Naive B cell (primary cell): ENCODE measurements at places on chromosomes 6 and 20.

DNA sequence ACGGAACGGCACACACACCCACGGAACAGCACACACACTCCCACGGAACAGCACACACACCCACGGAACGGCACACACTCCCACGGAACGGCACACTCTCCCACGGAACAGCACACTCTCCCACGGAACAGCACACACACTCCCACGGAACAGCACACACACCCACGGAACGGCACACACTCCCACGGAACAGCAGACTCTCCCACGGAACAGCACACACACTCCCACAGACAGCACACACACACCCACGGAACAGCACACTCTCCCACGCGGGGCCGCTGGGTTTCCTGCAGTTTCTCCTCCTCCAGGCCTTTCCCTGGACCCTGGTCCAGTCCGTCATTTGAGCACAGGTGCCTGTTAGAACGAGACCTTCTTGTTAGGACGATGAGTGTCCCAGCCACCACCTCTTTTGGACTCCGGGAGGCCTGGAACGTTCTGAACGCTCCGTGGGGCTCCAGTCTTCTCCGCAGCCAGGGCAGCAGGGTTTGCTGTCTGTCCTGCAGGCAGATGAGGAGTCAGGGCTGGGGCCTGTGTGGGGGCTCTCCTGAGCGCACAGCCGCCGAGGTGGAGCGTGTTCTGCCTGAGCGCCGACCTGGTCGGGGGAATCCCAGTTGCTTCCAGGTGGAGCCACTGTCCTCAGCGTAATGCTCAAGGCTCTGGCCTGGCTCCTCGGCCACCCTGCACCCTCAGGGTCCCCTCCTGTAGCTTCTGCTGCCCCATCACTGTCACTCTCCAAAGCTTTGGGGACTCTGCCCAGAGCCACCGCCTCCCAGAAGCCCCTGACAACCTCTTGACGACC lies 17.6 kb upstream of the TNFRSF6B start:
- no peak for DNase-seq

- DNase-seq, result no peak
These were observed 215.0 kb upstream of the HSF2 start for GRCh38 chr6:122184401-122184827.

GRCh38 chr6:7542874-7543624 lies 1.6 kb downstream of the DSP start:
- no peak for DNase-seq

- DNase-seq, result no peak
These were observed 20.3 kb downstream of the TTPAL start for GRCh38 chr20:44495802-44496481.

DNA sequence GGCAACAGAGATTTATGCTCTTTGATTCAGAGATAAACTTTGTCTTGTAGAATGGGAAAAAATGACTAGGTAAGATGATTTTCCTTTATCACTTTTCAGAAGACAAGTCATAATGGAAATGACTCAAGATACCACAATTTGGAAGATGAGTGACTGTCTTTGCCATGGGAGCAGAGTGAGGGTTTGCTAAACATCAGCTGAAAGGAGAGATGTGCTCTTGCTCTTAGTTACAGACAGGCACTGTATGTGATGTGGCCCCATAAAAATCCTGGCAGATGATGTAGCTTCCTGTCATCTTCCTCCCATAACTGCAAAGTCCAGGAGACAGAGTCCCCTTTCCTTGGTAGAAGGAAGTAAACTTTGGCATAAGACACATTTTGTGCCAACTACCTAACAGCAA lies 47.6 kb downstream of the BACH2 start:
- DNase-seq, result no peak

DNA sequence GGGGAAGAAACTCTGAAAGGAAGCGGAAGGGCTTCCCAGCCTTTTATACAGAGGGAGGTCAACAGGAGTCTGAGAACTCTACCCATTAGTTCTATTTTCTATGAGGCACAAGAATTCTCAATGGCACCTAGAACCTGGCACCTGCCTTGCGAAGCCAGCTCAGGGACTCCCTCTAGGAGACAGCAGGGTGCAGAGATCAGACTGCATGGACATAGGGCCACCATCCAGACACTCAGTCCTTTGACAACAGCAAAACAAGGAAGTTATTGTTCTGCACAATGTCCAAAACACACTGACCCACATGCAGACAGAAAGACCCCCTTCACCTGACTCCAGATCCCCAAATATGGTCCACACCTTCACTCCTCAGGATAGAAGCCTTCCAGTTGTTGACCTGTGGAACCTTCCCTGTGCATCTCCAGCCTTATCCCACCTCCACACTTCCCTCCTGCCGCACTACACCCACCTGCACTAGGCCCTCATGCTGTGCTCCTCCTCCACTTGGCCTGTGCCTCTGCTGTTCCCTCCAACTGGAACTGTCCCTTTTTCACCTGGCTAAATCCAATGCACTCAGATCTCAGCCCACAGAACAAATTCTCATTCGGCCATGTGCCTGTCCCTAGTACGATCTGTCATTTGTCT lies 27.8 kb downstream of the ACSS1 start:
- DNase-seq, result no peak

DNA sequence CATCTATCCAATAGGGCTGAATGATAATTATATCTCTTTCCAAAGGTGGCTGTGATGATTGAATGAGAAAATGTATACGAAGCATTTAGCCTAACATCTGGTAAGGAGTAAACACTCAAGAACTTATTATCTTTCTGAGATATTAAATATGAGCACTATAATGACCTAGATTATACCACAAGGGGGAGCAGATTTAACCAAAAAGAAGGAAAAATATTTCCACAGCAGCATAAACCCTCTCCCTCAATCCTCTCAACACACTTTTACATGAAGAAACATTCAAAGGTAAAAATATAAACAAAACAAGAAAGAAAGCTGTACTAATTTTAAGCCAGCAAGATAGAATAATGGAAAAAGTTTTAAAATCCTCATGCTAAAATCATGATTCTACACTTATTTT lies 68.4 kb downstream of the SHPRH start:
- DNase-seq, result no peak

GRCh38 chr20:43961541-43962471 lies 47.2 kb downstream of the TOX2 start:
- no peak for DNase-seq

DNA sequence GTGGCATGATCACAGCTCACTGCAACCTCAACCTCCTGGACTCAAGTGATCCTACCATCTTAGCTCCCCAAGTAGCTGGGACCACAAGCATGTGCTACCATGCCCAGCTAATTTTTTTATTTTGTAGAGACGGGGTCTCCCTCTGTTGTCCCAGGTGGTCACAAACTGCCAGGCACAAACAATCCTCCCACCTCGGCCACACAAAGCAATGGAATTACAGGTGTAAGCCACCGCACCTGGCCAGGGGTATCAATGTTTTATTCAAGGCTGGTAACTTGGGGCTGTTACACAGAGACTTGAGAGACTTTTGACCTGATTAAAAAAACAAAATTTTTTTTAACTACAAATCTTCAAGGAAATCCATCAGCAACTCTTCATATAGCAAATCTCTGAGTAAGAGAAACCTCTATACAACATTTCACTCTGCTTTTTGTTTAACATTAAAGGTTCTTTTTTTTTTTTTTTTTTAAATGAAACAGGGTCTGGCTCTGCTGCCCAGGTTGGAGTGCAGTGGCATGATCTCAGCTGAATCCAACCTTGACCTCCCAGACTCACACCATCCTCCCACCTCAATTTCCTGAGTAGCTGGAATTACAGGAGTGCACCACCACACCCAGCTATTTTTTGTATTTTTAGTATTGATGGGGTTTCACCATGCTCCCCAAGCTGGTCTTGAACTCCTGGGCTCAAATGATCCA lies 5.9 kb downstream of the EIF2S2 start:
- no peak for DNase-seq

- no peak for DNase-seq
These were observed 23.2 kb downstream of the CHRNA4 start for GRCh38 chr20:63337786-63338420.

DNA sequence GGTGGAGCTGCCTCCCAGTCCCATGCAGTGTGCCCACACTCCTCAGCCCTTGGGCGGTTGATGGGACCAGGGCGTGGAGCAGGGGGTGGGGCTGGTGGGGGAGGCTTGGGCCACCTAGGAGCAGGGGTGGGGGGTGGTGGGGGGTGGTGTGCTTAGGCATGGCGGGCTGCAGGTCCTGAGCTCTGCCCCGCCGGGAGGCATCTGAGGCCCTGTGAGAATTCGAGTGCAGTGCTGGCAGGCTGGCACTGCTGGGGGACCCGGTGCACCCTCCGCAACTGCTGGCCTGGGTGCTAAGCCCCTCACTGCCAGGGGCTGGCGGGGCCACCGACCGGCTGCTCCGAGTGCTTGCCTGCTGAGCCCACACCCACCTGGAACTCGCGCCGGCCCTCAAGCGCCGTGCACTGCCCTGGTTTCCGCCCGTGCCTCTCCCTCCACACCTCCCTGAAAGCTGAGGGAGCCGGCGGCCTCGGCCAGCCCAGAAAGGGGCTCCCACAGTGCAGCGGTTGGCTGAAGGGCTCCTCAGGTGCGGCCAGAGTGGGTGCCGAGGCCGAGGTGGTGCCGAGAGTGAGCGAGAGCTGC lies 59.6 kb upstream of the PRL start:
- DNase-seq, result no peak

- no peak for DNase-seq
These were observed 70.3 kb upstream of the RALGAPA2 start for GRCh38 chr20:20782755-20783154.

DNA sequence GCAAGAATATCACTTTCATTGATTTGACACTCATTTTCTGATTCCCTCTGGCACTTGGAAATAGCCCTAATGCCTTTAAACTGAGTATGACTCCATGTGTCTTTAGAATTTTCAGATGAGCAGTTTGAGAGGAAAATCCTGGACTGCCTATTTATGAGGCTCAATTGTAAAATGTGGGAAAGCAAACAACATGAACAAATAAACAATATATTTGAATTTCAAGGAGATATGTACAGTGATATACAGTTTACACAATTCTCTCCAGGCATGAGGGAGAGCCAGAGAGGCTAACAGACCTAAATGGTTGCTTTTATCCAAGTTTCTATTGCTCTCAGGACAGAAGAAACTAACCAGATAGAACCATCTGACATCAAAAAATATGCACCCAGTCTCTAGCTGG lies 748.2 kb upstream of the NRSN1 start:
- no peak for DNase-seq

DNA sequence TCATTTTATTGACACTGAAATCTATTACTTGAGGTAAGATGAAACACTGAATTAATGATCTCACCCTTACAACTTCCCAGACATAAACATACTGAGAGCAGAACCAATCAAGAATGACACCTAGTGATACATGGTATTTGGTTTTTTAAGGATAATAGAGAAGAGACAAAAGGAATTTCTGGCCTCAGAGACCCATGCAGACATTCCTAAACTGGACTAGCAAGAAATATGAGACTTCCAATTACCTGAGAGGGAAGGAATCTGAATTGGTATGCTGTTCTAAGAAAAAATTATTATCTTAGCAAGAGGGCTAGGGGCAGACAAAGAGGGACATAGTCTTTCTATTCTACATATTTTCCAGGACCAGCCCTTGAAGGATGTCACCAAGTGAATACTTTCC lies 141.1 kb downstream of the BMP5 start:
- DNase-seq, result no peak

- DNase-seq, result no peak
These were observed 894.3 kb downstream of the TFAP2A start for GRCh38 chr6:9520417-9521151.

GRCh38 chr6:25138233-25138933 lies 140.8 kb upstream of the CARMIL1 start:
- DNase-seq, result peak; percentile 55

GRCh38 chr20:36482044-36482473 lies 59.3 kb upstream of the MYL9 start:
- no peak for DNase-seq

- DNase-seq, result peak; percentile 21
These were observed 23.4 kb downstream of the IL22RA2 start for GRCh38 chr6:137150072-137150471.

GRCh38 chr20:37848706-37849105 lies 54.2 kb upstream of the VSTM2L start:
- no peak for DNase-seq

DNA sequence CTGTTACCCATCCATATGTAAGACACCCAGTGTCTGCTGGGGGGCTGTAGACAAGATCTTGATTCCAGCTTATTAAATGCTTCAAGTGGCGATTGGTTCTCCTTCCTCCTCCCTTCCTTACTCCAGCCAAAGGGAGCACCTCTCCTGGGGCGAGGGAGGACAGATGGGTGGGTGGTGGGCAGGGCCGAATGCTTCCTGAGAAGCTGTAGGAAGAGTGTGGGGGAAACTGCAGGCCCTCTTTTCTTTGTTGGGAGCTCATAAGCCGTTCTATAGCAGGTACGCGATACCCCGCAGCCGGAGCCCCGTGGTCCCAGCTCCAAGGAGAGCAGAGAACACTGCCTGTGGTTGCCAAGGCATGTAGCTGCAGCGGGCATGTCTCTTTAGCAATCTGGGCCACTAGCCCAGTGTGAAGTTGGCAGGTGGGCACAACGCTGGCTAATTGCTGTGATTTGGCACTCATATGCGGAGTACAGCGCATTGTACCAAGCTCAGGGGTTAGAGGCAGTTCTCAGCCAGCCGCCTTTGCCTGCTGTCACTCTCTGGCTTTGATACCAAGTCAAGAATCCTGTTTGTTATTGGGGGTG lies 14.7 kb upstream of the KCNG1 start:
- DNase-seq, result no peak

DNA sequence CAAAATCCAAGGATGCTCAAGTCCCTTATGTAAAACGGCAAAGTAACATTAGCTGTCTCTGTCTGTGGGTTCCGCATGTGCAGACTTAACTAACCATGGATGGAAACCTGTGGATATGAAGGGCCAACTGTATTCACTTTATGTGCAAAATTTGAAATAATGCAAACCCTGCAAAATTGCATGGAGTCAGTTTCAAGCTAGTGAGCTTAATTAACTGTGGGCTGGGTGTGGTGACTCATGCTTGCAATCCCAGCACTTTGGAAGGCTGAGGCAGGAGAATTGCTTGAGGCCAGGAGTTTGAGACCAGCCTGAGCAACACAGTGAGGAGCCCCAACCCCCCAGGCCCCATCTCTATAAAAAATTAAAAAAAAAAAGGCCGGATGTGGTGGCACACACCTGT lies 81.4 kb downstream of the ANKS1A start:
- DNase-seq, result no peak

GRCh38 chr20:62707921-62708521 lies 615 bp upstream of the NTSR1 start:
- DNase-seq, result peak; percentile 16

- DNase-seq, result no peak
These were observed 199.6 kb upstream of the RREB1 start for GRCh38 chr6:6908121-6908520.

- no peak for DNase-seq
These were observed 148.4 kb downstream of the SYCP2 start for GRCh38 chr20:59784791-59785668.

DNA sequence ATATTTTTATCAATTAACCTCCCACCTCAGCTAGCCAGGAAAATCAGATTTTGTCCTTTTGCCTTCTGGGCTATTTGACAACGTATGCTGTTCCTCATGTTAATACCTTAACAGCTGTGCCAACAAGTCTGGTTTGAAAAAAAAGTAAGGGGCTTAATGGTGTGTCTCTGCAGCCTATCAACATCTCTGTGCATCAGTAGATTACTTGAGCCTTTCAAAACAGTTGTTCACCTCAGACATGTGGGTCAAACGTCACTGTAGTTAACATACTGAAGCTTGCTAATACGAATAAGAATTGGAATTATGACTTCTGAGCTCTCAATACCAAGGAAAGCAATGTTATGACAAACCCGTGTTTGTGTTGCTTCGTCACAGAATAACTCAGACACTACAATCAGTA lies 23.0 kb downstream of the CEP57L1 start:
- DNase-seq, result no peak

- no peak for DNase-seq
These were observed 40.0 kb downstream of the NUDT3 start for GRCh38 chr6:34352305-34352937.
